ENCODE measurements at places on chromosomes 2 and 18. TPM values are rescaled to one million over a fixed set of nuclear protein-coding genes. Genes with fewer than 3 reads are reported as not detected.

- H3K4me3 ChIP-seq = no peak overlapping the region
- H3K4me1 ChIP-seq = no peaks in the 10 kb centered on the region
- H3K36me3 ChIP-seq = no peaks in the 10 kb centered on the region
- no peak for DNase-seq
- no peak overlapping the region for H3K27ac ChIP-seq
Measured at GRCh38 chr2:150190546-150190945, 296.9 kb downstream of the RND3 start.

GRCh38 chr2:145563741-145564615 lies 1044.1 kb upstream of the ZEB2 start:
- H3K36me3 ChIP-seq = no peaks in the 10 kb centered on the region
- no peaks in the 10 kb centered on the region for H3K4me1 ChIP-seq
- no peak for DNase-seq
- H3K4me3 ChIP-seq = no peak overlapping the region
- H3K27me3 ChIP-seq = no peaks in the 10 kb centered on the region

DNA sequence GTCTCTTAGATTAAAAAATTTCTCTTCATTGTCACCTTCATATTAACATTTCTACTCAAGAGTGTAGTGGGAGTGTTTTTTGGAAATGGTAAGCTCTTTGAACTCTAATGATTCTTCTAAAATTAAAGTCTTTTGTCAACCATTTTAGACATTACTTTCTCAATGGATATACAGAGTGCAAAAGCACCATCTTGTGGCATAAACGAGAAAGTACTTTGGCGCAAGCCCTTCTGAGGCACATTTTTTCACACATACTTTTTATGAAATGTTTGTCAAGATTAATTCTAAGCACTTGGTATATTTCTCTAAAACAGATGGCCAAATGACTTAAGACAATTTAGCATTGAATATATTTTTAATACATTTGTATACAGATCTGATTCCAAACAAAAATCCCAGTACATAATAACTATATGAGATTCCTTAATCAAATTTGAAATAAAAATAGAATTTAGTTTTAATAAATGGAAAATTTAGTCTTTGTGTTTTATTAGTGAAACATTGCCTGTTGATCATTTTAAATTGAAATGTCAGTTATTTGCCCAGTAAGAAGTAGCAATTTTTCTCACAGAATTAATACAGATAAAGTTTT lies 63.3 kb upstream of the GALNT5 start:
- no peaks in the 10 kb centered on the region for H3K36me3 ChIP-seq
- no peaks in the 10 kb centered on the region for H3K4me1 ChIP-seq
- no peak overlapping the region for H3K4me3 ChIP-seq
- H3K27me3 ChIP-seq = no peaks in the 10 kb centered on the region
- no peak for DNase-seq
- no peak overlapping the region for H3K27ac ChIP-seq

TNS1 gene
- total RNA-seq = 669 TPM

TTLL4 gene
- 29.5 TPM for total RNA-seq

PCARE gene
- 0.55 TPM for total RNA-seq
